ENCODE measurements at places on chromosomes 5 and 9.
A peak's percentile ranks its signal among the peaks of the same experiment; 100 is the strongest.

GRCh38 chr9:90839183-90839728, 37.6 kb downstream of the SYK start:
- DNase-seq: no peak

DNA sequence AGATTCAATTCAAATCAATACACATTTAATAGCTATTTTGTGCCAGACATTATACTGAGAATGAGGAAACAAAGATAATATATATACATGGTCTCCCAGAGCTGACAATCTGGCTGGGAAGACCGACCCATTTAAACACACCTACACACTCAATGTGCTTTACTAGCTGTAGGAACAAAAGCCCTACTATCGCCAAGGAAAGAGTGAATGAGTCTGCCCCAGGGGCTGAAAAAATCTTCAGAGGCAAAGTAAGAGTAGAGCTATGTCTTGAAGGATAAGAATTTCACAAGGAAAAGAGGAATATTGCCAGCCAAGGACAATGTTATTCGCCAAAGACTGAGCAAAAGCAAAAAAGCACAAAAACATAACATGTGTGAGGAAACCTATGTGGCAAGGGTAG, 6.6 kb downstream of the PFDN1 start:
- no peak for DNase-seq

DNA sequence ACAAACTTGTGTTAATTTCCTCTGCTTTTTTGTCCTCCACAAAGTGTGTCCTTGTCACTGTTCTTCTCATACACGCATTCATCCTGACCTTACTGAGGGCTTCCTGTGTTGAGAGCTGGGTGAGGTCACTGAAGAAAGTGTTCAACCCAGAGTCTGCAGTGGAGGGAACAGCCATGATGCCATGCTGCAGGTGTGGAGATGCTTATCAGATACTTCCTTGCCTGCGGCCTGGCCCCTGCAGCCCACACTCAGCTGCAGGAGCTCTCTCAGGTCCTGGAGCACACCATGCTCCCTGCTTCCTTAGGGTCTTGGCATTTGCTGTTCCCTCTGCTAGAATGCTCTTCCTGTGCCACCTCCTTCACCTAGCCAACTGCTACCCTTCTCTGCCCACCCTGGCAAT, 108.1 kb upstream of the SPRY4 start:
- peak; percentile 49 for DNase-seq

DNA sequence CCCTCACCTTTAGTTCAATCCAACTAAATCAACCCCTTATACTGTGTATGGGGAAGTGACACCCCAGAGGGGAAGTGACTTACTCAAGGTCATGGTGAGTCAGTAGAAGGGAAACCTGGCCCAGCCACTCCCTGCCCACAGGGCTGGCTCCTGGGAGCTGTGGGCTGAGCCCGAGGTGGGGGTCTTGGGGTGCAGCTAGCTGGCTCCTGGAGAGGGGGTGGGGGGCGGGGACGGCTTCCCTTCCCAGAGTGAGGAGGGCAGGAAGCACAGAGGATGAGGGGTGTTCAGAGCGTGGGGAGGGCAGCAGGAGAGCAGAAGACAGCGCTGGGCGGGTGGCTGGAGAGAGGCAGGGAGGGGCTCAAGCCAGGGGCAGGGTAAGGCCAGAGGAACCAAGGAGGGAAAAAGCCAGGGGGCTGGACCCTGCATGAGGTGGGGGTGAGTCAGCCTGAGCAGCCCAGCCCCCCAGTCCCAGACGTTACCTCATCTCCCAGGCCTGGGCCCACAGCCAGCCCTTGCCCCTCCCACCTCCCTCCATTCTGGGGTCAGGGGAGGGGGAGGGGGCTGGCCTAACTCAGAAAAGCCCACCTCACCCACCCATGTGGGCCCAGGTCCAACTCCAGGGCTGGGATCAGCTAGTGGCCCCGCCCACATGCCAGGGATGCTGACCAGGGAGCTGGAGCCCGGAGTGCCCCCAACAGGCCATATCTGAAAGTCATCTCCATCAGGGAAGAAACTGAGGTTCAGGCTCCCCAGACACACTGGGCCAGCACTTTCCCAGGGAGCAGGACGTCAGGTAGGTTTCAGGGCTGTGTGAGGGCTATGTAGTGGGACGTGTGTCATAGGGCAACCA, 2.8 kb downstream of the PDLIM7 start:
- peak; percentile 51 for DNase-seq

DNA sequence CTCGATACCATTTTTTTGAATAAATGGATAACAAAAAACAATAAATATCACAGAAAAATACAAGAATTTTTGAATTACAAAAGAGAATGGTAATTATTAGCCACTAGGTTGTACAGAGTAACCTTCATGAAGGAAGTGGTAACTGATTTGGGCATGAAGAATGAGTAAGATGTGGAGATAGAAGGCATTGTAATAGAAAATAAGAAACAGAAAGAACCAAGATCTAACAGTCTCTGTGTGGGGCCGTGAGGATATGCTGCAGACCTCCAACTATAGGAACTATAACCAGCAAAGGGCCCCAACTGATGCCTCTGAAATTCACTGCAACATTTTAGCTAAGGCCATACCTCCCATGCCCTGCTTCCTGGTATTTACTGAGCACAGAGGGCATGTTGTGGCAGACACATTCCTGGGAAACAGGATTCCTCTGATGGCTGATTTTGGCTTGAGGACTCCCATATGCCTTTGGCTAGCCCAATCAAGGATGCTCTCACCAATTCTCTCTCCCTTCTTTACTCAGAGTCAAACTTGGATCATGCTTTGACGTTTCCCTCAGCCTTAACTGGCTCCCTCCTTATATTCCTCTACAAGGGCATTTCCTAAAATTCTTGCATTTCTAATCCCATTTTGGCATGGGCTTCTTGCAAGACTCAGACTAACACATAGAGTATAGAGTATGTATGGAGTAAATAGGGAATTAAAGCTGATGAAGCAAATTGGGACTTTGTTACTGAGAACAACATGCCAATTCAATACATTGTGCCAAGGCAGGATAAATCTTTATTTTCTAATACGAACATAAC, 208.9 kb downstream of the PDE4D start:
- DNase-seq: no peak

DNA sequence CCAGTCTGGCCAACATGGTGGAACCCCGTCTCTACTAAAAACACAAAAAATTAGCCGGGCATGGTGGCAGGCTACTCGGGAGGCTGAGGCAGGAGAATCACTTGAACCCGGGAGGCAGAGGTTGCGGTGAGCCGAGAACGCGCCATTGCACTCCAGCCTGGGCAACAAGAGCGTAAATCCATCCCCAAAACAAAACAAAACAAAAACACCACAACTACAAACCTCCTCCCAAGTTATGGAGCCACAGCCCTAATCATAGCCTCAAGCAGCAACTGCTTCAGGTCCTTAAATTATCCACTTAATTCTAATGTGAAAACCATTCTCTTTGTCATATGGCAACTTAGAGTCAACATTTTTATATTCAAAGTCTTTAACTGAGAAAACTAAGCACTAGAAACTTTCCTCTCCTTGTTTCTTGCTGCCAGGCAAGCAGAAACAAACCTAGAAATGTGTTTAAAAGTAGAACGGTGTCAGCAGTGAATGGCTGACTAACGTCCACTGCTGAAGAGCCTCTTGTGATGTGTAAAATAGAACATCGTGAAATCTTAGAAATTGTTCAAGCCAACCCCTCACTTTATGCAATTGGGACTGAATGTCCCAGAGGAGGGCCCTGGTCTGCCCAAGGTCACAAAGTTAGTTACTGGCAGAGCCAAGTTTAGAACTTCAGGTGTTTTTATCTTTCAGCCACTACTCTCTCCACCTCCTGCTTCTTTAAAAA, 5.7 kb downstream of the TMEM245 start:
- DNase-seq: no peak
